ENCODE measurements at places on chromosomes 1 and 21.

DNA sequence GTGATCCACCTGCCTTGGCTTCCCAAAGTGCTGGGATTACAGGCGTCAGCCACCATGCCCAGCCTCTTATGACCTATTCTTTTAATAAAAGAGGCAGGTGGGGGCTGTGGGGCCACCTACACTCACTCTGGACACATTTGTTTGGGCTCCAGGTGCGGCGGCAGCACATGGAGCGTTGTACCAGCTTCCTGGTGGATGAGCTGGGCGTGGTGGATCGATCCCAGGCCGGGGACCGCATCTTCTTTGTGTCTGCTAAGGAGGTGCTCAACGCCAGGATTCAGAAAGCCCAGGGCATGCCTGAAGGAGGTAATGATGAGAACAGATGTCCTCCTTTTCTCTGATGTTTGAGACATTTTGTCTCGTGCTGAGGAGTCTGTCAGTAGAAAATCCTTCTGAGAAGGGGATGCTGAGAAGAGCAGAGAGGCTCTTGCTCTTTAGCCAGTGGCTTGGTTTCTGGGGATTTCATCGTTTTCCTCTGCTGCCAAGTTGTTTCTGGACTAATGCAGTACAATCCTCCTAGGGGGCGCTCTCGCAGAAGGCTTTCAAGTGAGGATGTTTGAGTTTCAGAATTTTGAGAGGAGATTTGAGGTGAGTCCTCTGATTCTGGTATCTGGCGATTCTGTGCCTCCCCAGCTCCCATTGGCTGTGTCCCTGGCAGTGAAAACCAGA lies 17.9 kb upstream of the MIIP start:
- peak; percentile 40 for DNase-seq

DNA sequence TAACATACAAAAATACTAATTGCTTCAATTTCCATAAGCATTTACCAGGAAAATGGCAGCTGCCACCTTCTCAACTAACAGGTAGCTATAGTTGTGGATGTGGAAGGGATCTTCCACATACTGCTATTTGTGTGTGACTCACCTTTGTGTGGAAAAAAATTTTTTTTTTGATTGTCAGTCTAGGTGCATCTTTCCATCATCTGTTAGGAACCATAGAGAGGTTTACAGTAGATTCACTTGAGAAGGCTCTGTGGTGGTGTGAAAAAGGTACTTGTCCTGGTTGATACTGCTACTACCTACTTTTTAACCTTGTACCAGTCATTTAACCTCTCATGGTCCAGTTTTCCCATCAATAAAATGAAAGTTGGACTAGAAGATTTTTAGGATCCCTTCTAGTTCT lies 12.9 kb downstream of the DDX20 start:
- no peak for DNase-seq

- no peak for DNase-seq
Measured at GRCh38 chr1:192639607-192640368, 3.8 kb downstream of the RGS13 start.

DNA sequence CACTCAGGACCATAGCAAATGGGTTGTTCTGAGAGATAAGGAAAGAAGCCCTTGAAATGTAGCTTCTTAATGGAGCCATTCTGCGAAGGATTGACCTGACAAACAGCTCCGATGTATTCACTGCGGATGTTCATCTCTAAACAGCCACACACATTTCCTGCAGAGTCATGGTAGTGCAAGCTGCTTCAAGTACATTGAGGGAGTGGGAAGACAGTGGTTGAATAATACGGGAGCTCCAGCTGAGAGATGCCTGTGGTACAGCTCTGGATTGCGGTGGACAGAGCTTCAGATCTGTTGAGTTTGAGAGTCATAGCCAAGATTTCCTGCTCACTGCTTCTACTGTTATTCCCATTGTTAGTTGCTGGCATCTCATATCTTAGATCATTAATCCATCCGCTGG lies 86.6 kb downstream of the ZBTB18 start:
- DNase-seq = no peak

- DNase-seq = peak; percentile 45
Measured at GRCh38 chr1:9651565-9652378, at the start of gene PIK3CD. Gene PIK3CD (plus strand): TSS chr1:9651731. CDS start chr1:9710456, 58,725 bp downstream.

DNA sequence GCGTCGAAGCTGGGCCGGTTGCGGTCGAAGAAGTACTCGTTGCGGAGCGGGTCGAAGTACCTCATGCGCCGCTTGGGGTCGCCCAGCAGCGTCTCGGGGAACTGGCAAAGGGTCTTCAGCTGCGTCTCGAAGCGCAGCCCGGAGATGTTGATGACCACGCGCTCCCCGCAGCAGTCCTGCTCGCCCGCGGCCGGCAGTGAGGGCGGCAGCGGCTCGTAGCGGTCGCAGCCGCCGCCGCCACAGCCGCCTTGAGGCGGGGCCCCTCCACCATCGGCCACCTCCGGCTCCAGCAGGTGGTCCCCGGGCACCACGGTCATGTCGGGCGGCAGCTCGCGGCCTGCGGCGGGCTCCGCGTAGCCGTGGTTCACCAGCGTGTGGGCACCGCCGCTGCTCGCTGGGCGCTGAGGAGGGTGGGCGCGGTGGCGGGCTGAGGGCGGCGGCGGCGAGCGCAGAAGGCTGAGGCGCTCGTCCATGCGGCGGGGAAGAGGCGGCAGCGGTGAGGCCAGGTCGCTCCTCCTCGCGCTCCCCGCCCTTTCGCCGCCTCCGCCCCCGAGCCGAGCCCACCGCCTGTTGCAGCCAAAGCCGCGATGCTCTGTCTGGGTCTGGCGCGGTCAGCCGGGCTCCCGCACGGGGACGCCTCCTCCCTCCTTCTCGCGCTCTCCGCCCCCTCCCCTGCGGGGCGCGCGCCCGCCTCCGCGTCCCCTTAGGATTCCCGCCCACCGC lies at the start of gene KCNA3:
Gene KCNA3, minus strand, starts transcription at position 604 of the 723 bp plus-strand sequence. Its CDS starts 131 bp downstream, at position 473.
- DNase-seq = peak; percentile 65

GRCh38 chr1:240244968-240245628 lies 153.4 kb downstream of the FMN2 start:
- no peak for DNase-seq

DNA sequence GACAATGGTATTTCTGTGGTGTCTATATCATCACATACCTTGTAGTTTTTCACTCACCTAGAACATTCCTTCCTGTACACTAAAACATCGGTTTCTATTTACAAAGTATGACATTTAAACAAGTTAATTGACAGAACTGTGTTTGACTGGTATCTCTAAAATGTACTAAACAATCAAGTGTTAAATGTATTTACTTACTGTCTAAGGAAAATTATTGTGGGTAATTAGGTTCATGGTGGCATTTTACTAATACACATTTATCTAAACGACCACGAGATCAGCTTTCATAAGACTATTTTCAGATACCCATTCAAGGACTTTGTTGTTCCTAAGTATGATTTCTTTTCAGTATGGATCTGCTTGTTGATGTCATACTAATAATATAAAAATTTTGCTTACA lies 115.2 kb downstream of the ADGRL2 start:
- no peak for DNase-seq

GRCh38 chr1:234875328-234875952 lies 253.2 kb downstream of the TOMM20 start:
- no peak for DNase-seq

- DNase-seq = no peak
Measured at GRCh38 chr1:153288634-153289275, 24.0 kb downstream of the PGLYRP3 start.

DNA sequence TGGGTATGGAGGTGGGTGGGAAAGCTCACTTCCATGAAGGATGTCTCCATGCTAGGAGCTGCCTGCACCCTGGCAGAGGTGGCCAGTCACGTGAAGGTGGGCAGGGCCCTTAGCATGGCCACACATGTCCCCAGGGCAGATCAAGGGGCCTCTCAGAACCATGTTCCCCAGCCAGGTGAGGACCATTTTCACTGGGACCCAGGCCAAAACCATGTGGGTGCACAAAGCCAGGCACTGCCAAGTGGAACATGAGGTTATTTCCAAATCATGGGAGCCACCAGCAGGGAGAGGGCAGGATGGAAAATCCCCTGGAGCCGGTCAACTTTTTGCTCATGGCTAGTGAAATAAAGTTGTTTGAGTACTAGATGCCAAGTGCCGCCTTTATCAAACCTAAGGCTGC lies 9.7 kb downstream of the ZNF692 start:
- no peak for DNase-seq

DNA sequence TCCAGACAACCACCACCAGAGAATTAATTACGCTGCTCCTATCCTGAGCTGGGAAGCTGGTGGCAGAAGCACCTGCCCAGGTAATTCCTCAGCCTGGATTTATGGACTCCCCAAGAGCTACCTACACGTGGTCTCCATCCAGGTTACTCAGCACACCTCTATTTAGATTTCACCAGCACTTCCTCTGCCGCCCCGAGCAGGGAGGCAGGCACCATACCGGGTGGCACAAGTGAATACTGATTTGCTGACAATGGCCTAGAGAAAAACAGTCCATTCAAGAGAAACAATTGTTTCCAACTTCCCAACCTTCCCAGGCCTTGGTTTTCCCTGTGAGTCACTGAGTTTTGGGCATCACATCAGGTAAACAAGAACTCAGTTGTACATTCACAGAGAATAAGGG lies 134.3 kb downstream of the MATN1 start:
- DNase-seq = no peak

All from stimulated activated naive CD4-positive, alpha-beta T cell treated with Interleukin-2 at 50 U/mL for 16 hours (primary cell).